Colonic mucosa (tissue), 4 donors: ENCODE measurements at places on chromosomes 3 and 15.

DNA sequence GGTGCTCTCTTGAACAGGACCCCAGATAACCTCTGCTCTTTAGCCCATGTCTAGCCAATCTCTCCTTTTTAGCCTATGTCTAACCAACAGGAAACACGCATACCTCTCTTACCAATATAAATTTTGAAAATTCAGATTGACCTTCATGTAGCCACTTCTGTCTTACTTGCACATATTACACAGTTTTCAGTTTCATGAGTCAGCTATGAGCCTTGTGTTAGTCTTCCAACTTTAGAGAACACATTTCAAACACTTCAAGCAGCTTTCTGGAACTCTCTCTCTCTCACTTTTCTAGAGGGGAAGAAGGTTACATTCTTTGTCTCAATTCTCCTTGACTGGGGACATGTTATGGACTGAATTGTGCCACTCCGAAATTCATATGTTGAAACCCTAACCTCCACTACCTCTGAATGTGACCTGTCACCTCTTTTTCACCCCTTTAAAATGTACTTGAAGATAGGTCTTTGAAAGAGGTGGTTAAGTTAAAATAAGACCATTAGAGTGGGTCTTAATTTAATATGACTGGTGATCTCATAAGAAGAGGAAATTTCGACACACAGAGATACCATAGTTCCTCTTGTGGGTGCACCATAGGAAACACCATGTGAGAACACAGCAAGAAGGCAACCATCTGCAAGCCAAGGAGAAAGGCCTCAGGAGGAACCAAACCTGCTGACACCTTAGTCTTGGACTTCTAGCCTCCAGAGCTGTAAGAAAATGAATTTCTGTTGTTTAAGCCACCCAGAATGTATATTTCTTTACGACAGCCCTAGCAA is 480.3 kb upstream of the ALCAM start:
- DNase-seq: no peak

- no peak for DNase-seq
These were observed 12.4 kb downstream of the CFAP161 start for GRCh38 chr15:81146466-81146865.

DNA sequence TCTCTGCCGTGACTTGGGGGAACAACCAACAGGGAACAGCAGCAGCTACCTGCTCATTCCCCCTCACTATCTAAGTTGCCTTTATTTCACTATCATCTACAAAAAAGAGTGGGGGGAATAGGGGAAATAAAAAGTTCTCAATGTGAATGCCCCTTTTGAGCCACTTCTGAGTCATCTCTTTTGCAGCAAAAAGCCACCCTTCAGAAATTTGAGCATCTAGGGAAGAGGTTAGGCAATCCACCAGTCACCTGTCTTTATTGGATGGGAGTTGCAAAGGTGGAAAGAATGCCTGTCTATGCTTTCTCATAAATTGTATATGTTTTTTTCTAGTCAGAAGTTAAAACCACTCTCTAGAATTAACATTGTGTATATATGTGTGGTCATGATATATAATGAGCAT is 41.1 kb downstream of the GPD1L start:
- DNase-seq: no peak

- DNase-seq: no peak
These were observed 19.0 kb downstream of the ALDH1A2 start for GRCh38 chr15:58046467-58046866.
